ENCODE measurements at places on chromosomes 12 and 14. TPM values are rescaled to one million over a fixed set of nuclear protein-coding genes. Genes with fewer than 3 reads are reported as not detected.

DNA sequence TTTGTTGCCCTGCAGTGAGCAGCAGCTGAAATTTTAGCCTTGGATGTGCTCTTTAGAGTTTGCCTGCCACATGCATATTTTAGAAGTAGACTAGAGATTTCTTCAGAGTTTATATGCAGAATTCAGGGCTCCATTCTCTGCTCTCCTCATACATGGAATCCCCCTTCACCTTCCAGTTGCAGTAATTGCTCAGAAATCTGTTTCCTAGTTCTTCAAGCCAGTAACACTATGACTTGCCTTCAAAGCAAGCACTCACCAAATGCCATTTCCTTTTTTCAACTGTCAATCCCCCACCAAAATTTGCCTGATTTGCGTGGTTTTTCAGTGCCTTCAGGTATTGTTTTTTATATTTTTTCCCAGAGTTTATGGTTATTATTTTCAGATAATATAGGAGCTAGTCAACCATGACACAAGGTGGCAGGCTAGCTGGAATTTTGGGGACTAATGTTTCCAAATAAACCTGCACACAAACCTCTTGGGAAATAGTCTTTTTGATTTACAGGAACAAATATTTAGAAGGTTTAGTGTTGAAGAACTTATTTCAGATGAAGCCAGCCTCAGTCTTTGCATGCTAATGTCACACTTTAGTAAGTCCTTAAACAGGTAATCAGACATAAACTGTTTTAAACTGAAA is 79.2 kb downstream of the ASCL1 start:
- no peak overlapping the region for H3K27ac ChIP-seq
- peaks cover 1% of the 10 kb centered on the region for H3K27me3 ChIP-seq
- H3K4me3 ChIP-seq = no peak overlapping the region

GRCh38 chr14:50121486-50121885 is 5.1 kb upstream of the VCPKMT start:
- no peak overlapping the region for H3K27ac ChIP-seq
- no peaks in the 10 kb centered on the region for H3K27me3 ChIP-seq
- H3K4me3 ChIP-seq = no peak overlapping the region
- DNase-seq = no peak

- peaks cover 2% of the 10 kb centered on the region for H3K27me3 ChIP-seq
- DNase-seq = no peak
- no peak overlapping the region for H3K4me3 ChIP-seq
- H3K4me1 ChIP-seq = no peaks in the 10 kb centered on the region
Measured at GRCh38 chr12:25491396-25492325, 61.4 kb downstream of the LMNTD1 start.

- H3K4me3 ChIP-seq = no peak overlapping the region
- H3K4me1 ChIP-seq = peaks cover 46% of the 10 kb centered on the region
- H3K36me3 ChIP-seq = no peaks in the 10 kb centered on the region
Measured at GRCh38 chr14:97719931-97720330, 922.7 kb downstream of the VRK1 start.

GRCh38 chr12:123410041-123410412 is 26.1 kb downstream of the KMT5A start:
- no peaks in the 10 kb centered on the region for H3K27me3 ChIP-seq
- no peak for DNase-seq
- peaks cover 12% of the 10 kb centered on the region for H3K36me3 ChIP-seq
- H3K4me1 ChIP-seq = no peaks in the 10 kb centered on the region

DNA sequence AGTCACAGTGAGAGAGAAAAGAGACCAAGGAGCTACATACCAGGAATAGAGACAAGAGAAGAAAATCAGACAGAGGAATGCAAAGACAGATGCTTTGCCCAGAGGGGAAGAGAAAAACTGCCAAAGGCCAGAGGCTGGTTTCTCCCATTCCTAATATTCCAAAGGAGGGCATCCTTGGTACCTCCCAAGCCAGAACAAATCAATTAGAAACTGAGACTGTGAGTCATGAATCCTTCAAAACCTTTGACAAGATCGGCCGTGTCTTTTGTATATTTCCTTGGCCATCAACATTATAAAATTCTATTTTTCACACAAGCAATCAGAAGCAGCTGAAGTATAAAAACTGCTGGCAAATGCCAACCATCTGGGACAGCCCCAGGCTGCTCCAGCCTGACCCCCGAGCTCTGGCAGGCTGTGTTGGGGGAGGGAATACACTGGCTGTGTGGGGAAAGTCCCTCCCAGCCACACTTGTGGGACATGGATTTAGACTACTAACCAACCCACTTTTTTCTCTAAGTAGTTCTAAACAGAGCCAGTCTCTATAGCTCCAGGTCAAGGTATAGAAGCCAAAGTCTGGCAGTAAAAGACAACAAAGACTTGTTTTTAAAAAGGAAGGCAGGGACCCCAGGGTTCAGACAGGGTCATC is 13.7 kb downstream of the POMT2 start:
- no peaks in the 10 kb centered on the region for H3K36me3 ChIP-seq
- DNase-seq = peak; percentile 28
- no peak overlapping the region for H3K4me3 ChIP-seq
- peaks cover 31% of the 10 kb centered on the region for H3K4me1 ChIP-seq

Gene BHLHE41
- total RNA-seq = not detected

Gene NID2
- not detected for total RNA-seq

DNA sequence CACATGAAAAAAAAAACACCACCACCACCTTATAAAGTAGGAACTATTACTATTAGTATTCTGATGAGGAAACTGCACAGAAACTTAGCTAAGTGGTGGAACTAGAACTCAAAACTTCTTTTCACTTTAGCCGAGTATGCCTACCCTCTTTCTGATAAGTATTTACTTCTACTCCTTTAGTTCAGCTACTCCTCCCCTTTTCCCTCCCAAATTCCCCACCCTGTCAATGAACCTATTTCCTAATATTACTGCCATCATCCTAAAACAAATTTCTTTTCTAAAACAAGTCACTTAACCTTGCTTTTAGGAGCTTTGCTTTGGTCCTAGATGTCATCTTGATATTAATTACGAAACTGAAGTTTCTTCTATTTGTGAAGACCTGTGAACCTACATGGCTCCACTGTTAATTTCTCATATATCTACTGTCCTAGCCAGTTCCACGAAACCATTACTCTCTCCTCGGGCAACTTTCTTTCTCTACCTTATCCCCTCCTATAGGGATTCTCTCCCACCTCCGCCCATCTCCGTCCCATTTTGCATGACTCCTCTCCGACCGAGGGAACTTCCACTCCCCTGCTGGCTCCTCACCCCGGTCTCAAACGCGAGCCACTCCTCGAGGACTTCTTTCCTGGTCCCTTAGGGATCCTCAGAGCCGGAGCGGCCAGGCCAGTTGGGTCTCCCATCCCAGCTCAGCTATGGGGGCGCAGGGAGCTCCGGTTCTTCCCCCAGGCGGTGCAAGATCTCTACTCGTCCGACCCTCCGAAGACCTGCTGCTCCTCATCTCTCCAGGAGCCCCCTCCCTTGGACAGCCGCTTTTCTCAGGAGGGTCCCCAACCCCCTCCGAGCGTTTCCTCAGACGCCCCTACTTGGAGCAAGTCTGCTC is 1.1 kb downstream of the NUMB start:
- H3K4me1 ChIP-seq = peaks cover 44% of the 10 kb centered on the region
- H3K27me3 ChIP-seq = no peaks in the 10 kb centered on the region
- H3K27ac ChIP-seq = peak overlapping the region; percentile 94
- peak; percentile 37 for DNase-seq
- peak overlapping the region; percentile 100 for H3K4me3 ChIP-seq

DNA sequence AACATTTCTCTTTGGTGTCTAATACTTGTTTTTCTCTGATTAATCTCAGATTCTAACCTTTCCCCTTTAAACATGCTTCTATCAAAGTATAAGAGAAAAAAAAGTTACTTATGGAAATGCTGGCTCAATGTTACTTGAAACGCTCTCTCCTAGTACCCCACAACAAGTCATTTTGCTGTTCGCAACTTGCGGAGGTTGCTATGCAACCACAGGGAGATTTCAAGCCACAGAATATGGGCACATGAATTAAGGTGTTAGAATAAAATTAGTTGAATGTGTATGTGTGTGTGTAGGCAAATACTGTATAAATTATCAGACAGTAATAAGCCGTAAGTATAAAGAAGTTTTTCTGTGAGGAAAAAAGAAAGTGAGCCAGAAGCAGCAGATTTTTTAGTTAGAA is 80.6 kb downstream of the CCDC59 start:
- H3K36me3 ChIP-seq = no peaks in the 10 kb centered on the region
- H3K27ac ChIP-seq = no peak overlapping the region
- H3K4me3 ChIP-seq = no peak overlapping the region
- H3K4me1 ChIP-seq = no peaks in the 10 kb centered on the region

Data from activated CD4-positive, alpha-beta memory T cell treated with anti-CD3 and anti-CD28 coated beads for 36 hours (primary cell).